ENCODE measurements at places on chromosomes 1 and 21.

DNA sequence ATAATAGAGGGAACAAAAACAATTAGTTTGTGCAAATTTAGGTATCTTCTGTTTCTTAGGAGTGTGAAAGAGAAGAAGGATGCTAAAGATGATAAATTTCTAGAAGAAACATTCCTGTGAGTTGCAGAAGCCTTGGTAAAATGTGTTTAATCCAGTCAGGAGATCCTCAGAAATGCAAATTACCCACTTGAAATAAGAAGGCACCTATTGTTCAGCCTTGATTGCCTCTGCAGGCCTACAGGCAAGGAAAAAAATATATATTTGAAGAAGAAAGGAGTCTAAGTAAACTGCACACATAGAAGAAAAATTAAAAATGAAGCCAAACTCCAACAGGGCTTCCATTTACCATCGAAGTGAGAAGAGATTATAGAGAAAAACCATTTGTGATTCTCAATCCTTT lies 51.0 kb upstream of the LHX8 start:
- no peak for DNase-seq

DNA sequence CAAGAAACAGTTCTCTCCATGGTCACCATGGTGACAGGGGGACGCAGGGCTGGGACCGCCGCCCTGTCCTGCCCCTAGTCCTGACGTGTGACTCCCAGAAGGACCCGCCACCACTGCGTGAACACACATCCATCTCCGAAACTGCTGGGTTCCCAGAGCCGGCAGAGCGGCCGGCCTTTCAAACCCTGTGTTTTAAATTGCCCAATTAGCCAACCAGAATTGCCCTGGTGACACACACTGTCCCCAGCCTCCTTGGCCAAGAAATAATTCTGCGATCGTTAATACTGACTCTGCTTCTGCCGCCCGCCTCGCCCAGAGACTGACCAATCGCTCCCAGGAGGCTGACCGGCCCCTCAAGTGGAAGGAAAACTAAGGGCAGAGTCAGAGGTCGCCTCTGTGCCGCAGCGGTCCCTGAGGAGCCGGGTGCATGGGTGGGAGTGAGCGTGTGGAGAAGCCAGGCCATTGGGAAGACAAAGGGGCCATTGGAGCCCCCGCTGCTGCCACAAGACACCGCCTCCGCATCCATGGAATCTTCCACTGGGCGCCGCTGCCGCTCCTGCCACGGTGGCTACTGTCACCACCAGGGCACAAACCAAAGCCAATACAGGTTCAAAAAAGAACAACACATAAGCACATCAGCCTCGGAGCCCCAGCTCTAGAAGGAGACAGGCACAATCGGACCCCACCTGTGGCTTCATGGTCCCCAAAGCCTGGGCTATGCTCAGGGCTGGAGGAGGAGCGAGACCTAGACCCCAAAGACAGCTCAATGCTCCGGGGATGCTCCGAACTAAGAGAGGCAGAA lies 273.2 kb downstream of the NPHP4 start:
- DNase-seq: no peak

- DNase-seq: no peak
Observed at GRCh38 chr1:205274041-205274691, 46.4 kb downstream of the TMCC2 start.

DNA sequence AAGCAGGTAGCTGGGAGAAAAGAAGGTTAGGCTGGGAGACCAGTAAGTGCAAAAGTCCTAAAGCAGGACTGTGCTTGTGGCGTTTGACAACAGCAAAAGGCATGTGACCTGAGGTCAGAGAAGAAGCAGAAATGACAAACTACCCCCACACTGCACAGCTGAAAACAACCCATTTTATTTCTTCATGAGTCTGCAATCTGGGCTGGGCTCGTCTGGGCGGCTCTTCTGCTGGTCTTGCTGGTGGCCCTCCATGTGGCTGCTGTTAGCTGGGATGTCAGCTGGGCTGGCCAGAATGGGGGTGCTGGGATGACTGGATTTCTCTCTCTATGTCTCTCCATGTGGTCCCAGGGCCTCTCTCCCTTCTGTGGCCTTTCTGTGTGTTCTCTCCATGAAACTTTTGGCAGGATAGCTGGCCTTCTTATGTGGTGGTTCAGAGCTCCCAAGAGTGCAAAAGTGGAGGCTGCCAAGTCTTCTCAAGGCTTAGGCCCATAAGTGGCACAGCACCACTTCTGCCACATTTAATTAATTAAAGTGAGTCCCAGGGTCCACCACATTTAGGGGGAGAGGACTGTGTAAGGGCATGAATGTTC lies 128.6 kb downstream of the RIPK4 start:
- no peak for DNase-seq

GRCh38 chr1:154469844-154470560 lies 32.0 kb upstream of the TDRD10 start:
- no peak for DNase-seq

DNA sequence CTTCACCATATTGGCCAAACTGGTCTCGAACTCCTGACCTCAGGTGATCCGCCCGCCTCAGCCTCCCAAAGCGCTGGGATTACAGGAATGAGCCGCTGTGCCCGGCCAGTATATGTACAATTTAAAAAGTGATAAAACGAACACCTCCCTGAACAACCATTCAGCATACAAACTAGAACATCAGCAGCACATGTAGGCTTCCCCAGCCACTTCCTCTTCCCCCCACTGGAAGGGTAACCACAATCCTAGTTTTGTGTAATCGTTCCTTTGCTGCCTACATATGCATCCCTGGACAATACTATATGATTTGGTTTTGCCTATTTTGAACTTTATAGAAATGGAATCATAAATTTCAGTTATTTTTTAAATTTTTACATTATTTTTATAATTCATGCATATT lies 60.4 kb downstream of the DESI2 start:
- DNase-seq: no peak
